ENCODE measurements at places on chromosomes 6 and 20. TPM values are rescaled to one million over a fixed set of nuclear protein-coding genes. Genes with fewer than 3 reads are reported as not detected.

- no peaks in the 10 kb centered on the region for H3K27me3 ChIP-seq
- H3K4me1 ChIP-seq = peaks cover 14% of the 10 kb centered on the region
Measured at GRCh38 chr6:47170617-47170947, 128.4 kb upstream of the ADGRF1 start.

DNA sequence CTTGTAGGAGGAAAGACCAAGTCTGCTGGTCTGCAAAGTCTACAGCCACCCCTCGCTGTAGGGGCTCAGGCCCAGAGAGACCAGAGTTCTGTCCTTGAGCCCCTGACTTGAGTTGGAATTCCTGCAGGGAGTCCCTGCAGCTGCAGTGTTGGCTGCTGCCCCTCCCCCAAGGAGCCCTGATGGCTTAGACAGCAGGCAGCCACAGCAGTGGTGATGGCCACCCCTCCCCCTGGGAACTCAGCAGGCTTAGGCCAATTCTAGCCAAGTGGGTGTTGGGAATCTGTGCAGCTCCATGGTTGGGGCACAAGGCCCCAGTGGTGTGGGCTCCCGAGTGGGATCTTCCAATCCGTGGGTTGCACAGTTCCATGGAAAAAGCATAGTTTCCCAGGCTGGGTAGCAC, 345.4 kb downstream of the CD109 start:
- H3K36me3 ChIP-seq = peaks cover 11% of the 10 kb centered on the region
- H3K27me3 ChIP-seq = 0 out of 2 replicates have a peak, but pooled peaks cover 3% of the 10 kb centered on the region
- no peak overlapping the region for H3K27ac ChIP-seq

The BRD2 gene
- total RNA-seq = 206 TPM

The ELMO2 gene
- 35.5 TPM for total RNA-seq

DNA sequence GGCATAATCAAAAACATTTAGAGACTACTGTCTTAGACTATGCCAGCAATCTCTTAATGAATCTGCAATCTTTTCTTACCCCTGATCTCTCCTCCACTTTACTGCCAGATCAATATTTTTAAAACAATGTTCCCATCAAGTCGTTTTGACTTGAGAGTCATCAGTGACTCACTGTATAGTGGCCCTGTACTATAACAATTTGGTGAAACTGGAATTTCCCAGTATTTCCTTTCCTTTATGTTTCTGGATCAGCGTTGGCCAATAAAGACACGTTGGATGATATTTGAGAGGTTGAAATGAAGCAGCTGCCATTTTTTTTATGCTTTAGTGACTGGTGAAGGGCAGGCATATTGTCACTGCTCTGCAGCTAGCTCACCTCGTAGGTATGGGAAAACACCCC, 10.1 kb upstream of the SMIM13 start:
- no peak overlapping the region for H3K4me3 ChIP-seq
- no peak for DNase-seq
- no peak overlapping the region for H3K27ac ChIP-seq
- H3K36me3 ChIP-seq = no peaks in the 10 kb centered on the region
- H3K27me3 ChIP-seq = no peaks in the 10 kb centered on the region

DNA sequence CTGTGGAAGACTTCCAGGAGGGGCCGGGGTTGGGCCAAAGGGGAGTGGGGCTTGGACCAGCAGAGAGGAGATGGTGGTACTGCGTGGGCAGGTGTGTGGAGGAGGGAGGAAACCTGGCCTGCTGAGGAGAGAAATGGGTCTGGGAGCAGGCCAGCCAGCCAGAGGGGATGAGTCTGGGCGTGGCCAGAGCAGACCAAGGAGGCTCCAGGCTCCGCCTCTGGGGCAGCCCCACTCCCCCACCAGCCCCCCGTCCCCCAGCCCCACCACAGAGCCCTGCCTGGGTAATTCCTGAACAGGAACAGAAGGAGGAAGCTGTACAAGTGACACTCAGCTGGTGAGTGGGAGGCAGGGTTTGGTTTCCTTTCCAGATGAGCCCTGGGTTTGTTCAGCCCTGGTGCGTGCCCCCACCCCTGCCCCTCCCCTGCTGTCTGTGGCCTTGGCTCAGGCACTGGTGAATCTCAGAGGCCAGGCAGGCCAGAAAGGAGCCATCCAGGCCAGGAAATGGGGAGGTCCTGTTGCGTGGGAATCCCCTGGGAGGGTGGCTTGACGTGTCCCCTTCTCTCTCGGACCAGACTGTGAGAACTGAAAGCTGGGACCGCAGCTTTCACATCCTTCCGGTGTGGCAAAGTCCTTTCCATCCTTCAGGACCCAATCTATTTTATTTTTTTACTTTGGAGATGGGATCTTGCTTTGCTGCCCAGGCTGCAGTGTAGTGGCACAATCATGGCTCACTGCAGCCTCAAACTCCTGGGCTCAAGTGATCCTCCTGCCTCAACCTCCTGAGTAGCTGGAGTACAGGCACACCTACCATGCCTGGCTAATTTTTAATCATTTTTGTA, 9.4 kb upstream of the SRC start:
- no peak overlapping the region for H3K4me3 ChIP-seq
- H3K27ac ChIP-seq = no peak overlapping the region
- no peaks in the 10 kb centered on the region for H3K27me3 ChIP-seq
- peak; percentile 58 for DNase-seq
- peaks cover 27% of the 10 kb centered on the region for H3K4me1 ChIP-seq
- H3K36me3 ChIP-seq = no peaks in the 10 kb centered on the region

The CRISP2 gene
- total RNA-seq = not detected

The PERP gene
- total RNA-seq = 26.9 TPM

GRCh38 chr6:41335943-41336342, 535 bp downstream of the NCR2 start:
- H3K27ac ChIP-seq = no peak overlapping the region
- no peak overlapping the region for H3K4me3 ChIP-seq
- no peaks in the 10 kb centered on the region for H3K36me3 ChIP-seq
- no peak for DNase-seq

DNA sequence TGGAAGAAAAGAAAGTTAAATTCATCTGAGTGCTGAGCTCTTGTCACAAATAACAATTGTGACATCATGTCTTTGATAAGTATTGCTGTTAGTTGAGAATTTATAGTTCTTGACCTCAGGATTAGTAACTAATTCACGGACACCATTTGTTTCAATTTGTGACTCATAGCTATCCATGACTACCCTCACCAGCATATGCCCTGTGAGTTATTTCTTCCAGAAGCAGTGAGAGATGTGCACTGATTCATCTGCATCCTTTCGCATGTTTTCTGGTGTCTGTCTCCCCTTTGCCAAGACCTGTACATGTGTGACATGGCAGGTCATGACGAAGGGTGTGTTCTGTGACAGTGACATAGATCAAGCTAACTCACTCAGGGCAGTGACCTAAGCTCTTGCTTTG, 86.9 kb downstream of the SOBP start:
- H3K4me1 ChIP-seq = peaks cover 42% of the 10 kb centered on the region
- H3K36me3 ChIP-seq = no peaks in the 10 kb centered on the region
- no peak overlapping the region for H3K27ac ChIP-seq
- DNase-seq = no peak
- H3K4me3 ChIP-seq = no peak overlapping the region

DNA sequence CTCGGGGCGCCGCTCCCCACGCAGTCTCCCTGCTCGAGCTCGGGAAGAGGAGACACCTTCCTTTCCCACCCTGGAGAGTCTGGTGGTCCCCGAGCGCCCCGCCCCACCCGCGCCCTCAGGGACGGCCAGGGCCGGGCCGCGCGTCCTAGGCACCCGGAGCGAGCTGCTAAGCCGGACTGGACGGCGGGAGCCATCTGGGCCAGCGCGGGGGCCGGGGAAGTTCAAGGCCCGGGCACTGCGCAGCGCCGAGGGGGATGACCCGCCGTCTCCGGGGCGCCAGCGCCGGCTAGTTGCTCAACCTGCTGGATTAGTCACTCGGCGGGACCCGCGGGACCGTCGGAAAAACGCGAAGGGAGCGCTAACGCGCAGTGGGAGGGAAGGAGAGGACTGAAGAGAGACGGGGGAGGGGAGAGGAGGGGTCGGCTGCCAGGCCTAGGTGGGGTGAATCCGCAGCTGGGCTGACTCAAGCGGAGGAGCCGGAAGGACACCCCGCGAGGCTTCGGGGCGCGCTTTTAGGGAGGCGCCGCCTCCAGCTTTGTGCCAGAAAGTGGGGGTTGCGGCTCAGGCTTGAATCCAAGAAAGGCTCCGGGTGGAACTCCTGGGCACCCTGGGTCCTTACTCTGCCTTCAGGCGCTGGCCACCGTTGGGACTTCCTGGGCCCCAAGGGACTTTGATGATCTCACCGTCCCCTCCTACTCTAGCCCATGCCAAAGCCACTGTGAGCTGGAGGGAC, 75.7 kb upstream of the FOXP4 start:
- no peaks in the 10 kb centered on the region for H3K36me3 ChIP-seq
- peak; percentile 54 for DNase-seq
- H3K4me1 ChIP-seq = peaks cover 47% of the 10 kb centered on the region
- H3K27me3 ChIP-seq = peaks cover 92% of the 10 kb centered on the region

- H3K4me3 ChIP-seq = no peak overlapping the region
- peaks cover 13% of the 10 kb centered on the region for H3K36me3 ChIP-seq
- peaks cover 4% of the 10 kb centered on the region for H3K27me3 ChIP-seq
- H3K4me1 ChIP-seq = peaks cover 6% of the 10 kb centered on the region
Measured at GRCh38 chr6:167091805-167092107, 31.1 kb upstream of the CCR6 start.

DNA sequence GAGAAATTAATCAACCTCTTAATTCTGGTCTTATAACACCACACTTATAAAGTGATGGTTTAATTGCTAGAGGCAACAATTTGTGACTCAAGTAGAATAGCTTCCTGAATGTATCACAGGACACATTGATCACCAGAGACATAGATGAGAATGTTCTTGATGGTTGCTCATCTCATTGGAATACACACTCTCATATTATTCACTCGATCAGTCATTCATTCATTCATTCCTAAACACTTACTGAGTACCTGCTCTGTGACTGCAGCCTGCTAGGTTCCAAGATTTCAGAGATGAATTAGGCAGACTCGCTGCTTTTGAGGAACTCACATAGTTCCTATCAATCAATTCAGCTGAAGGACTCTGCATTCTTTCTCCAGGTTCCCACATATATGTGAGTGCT, 365.1 kb upstream of the SOX4 start:
- no peaks in the 10 kb centered on the region for H3K27me3 ChIP-seq
- DNase-seq = no peak
- H3K4me3 ChIP-seq = no peak overlapping the region
- H3K27ac ChIP-seq = no peak overlapping the region
- H3K4me1 ChIP-seq = peaks cover 16% of the 10 kb centered on the region
- H3K36me3 ChIP-seq = peaks cover 8% of the 10 kb centered on the region

The CYP39A1 gene
- 1.3 TPM for total RNA-seq

DNA sequence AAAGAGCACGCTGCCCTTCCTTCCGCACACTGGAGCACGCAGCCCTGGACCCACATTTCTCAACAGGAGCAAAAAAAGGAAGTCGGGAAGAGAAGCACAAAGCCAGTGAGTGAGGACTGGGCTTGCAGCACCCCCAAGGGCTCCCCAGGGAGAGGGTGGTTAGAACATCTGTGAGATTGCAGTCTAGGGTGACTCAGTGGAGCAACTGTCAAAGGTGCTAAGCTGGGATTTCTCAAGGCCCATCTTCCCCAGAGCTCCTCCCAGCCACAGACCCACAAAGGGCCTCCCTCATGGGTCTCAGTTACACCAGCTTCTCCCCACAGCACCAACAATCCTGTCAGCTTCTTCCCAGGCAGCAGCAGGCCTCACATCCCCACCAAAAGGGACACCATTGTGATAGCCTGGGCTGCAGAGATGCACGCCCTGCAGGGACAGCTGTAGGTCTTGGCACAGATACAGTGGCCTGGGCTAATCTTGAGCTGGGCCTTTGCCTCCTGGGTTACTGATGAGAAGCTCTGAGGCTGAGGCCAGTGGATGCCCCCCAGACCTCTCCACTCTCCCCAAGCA, 39.6 kb upstream of the CD93 start:
- no peak for DNase-seq
- peaks cover 12% of the 10 kb centered on the region for H3K4me1 ChIP-seq
- no peak overlapping the region for H3K4me3 ChIP-seq
- no peak overlapping the region for H3K27ac ChIP-seq
- H3K36me3 ChIP-seq = no peaks in the 10 kb centered on the region
- H3K27me3 ChIP-seq = no peaks in the 10 kb centered on the region

DNA sequence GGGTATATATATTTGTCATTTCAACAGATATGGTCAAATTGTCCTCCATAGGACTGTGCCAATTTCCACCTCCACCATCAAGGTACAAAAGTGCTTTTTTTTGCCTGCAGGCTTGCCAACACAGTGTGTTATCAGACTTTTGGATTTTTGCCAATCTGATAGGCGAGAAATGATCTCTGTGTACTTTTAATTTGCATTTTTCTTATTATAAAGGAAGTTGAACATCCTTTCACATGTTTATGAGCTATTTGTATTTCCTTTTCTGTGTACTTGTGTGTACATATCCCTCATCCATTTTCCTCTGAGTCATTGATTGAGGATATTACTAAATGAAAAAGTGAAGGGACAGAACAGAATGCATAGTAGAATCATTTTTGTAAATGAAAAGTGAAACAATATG, 39.0 kb upstream of the PTPN1 start:
- no peaks in the 10 kb centered on the region for H3K27me3 ChIP-seq
- H3K4me1 ChIP-seq = 0 out of 2 replicates have a peak, but pooled peaks cover 4% of the 10 kb centered on the region
- no peaks in the 10 kb centered on the region for H3K36me3 ChIP-seq
- H3K4me3 ChIP-seq = no peak overlapping the region

- peak; percentile 61 for DNase-seq
- peaks cover 8% of the 10 kb centered on the region for H3K27me3 ChIP-seq
- H3K27ac ChIP-seq = peak overlapping the region; percentile 87
- H3K4me1 ChIP-seq = peaks cover 50% of the 10 kb centered on the region
Measured at GRCh38 chr6:21666853-21667681, 73.5 kb downstream of the SOX4 start.

- H3K36me3 ChIP-seq = peaks cover 18% of the 10 kb centered on the region
- peaks cover 2% of the 10 kb centered on the region for H3K4me1 ChIP-seq
- H3K27me3 ChIP-seq = no peaks in the 10 kb centered on the region
- no peak for DNase-seq
Measured at GRCh38 chr20:31751126-31751525, 12.0 kb downstream of the TPX2 start.
